ENCODE measurements at places on chromosomes 7 and 10.
A peak's percentile ranks its signal among the peaks of the same experiment; 100 is the strongest.

- DNase-seq = no peak
Observed at GRCh38 chr7:127380479-127380878, 12.0 kb downstream of the ZNF800 start.

DNA sequence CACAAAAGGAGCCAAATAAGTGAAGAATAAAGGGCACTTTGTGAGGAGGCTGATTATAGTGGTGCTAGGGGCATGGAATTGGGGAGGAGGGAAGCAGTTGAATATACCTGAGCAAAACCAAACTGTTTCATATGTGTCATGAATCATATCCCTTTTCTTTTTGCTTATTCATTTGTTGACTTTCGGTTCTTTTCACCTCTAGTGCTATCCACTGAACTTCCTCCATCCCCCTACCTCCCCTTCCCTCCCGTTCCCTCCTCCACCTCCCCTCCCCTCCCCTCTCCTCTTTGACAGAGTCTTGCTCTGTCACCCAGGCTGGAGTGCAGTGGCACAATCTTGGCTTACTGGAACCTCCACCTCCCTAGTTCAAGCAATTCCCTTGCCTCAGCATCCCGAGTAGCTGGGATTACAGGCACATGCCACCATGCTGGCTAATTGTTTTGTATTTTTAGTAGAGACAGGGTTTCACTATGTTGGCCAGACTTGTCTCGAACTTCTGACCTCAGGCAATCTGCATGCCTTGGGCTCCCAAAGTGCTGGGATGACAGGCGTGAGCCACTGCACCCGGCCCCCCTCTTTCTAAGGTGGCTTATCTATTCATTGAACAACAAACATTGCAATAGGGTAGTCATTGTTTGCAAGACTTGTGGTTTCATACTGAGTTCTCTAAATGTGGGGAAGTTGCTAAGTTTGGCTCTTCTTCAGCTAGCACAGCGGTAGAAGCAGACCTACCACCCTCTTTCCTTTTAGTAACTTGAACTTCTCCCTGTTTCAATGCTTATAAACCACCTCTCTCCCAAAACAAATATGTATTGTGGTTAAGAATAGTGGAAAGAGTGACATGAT lies 150.4 kb upstream of the PRPS1L1 start:
- no peak for DNase-seq

DNA sequence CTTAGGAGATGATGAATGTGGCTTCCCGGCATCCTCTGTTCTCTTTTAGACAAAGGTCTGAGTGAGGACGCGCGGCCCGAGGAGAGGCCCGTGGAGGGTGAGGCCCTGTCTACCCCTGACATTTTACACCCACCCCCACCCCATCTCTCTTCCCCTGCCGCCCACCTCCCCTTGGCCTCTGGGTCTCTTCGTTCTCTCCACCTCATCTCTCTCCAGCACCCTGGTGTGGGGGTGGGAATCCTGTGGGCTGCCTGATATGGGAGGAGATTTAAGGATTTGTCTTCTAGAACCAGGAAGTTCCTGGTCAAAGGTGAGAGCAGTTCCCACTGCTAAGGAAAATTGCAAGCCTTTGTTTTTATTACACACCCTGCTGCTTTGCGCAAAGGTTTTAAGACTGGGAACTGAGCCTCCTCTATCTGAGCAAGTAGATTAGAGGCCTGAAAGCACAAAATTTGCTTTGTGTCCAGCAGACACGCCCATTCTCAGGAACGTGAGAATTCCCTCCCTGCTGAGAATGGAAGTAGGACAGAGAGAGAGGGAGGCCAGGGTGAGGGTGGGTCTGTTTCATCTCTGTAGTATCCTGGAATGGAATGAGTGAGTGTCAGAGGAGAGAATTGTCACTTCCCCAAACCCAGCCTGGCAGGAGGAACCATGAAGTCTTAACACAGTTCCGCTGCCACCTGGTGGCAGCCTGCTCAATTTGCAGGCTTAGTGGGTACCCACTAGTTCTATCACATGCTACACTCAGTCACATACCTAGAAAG lies 91.2 kb downstream of the GTF2IRD1 start:
- DNase-seq = no peak

DNA sequence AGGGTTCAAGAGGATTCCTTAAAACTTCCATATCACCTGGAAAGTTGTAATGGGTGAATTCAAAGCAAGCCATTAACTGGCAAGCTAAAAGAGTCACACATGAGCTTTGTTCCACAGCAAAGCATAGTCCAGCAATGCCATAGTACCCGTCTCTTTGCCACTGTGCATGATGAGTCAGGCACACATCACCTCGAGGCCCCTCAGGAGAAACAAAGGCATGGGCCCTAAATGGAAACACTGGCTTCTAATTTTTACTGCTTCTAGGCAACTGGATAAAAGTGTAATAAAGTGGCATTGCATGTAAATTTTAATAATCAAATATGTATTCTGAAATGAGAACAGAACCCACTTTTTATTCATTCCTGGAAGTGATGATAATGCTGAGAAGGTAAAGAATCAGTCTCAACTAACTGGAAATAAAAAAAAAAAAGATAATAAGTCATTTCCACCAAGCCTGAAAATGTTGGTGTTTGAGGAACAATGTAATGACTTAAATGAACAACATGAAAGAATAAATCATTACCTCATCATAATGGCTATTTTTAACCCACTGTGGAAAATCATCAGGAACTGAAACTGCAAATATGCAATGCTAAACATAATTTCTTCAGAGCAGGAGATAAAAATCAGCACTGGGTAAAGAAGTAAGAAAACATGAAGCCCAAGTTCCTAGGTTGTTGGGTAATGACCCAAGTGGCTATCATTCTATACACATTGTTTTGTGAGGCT lies 104.9 kb downstream of the CDK6 start:
- DNase-seq = no peak

GRCh38 chr7:38704751-38705150 lies 73.6 kb upstream of the AMPH start:
- no peak for DNase-seq

DNA sequence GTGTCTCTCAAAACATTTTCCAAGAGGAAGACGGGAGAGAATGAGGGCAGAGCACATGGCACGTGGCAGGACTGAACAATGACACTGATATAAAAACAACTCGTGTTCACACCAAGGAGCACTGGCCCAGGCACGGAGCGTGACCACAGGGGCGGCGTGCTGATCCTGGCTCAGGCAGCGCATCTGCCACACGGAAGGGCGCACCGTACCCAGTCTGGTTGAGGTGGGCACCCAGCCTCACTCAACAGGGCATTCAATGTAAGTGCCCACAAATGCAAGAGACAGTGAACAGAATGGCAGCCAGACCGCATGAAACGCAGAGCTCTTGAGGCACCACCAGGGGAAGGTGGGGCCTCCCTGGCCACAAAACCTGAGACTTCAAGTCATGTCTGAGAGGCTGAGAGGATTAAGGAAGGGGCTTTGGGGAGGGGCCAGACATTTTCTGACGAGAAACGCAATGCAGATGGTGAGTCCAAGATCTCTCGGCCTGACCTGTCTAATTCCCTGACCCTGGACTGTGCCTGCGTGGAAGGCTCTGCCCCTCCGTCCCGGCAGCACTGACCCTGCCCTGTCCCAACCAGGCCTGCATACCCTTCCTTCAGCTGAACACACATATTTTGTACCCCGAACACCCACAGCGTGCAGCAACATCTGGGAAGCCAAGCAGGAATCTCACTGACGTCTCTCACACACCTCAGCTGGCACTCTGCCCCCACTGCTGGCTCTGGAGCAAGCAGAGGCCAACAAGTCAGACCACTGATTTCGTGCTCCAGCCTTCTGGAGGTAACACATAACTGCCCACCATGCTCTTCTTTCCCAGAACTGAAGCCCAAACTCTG lies 35.5 kb downstream of the VOPP1 start:
- peak; percentile 11 for DNase-seq

GRCh38 chr10:13311177-13311575 lies 11.3 kb upstream of the PHYH start:
- no peak for DNase-seq

DNA sequence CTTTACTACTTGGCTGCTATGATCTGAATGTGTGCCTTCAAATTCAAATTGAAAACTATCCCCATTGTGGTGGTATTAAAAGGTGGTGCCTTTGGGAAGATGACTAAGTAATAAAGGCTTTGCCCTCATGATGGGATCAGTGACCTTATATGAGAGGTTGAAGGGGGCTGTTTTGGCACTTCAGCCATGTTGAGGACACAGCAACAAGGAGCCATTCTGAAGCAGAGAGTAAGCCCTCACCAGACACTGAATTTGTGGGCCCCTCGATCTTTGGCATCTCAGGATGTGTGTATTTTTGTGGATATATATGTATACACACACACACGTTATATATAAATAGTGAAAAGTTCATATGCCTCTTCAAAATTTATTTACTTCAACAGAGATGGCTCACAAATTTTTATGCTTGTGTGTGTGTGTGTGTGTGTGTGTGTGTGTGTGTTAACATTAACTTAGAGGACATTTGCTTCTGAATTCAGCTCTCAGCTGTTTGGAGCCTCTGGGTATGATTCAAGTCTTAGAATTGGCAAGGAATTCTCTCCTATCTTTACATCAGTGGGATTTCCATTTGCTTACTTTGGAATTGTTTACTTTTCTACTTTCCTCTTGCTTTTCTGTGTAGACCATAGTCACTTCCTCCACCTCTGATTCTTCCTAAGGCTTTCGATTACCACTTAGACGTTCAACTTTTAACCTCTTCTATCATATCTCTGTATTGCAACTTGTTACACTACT lies 66.6 kb downstream of the MAGI2 start:
- DNase-seq = no peak

- DNase-seq = no peak
Observed at GRCh38 chr10:69474742-69475432, 23.6 kb downstream of the TSPAN15 start.

DNA sequence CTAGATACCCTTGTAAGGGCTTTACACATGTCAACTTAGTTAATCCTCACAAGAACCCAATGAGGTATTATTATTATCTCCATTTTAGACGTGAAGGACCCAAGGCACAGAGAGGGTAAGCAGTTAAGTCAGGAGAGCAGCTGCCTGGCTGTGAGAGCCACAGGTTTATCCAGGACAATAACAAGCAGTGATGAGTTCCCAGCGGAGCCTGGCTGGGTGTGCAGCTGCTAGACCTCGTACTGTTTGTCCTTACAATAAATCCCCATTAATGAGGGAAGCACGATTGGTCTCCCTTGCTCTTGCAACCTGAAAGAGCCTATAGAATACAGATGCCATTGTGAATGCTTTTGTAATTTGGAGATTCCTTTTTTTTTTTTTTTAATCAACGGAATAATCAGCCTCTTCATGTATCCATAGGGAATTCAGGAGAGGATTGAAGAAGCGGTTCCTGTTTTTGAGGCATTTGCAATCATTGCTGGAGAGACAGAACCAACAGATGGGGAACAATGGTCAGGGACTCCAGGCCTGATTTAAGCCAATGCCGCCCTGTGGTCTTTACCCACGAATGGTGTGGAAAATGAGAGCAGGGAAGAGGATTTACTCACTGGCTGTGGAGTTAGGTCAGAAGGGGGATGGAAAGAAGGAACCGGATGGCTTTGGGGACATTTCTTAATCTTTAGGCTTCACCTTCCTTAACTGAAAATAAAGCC lies 12.3 kb upstream of the ASB4 start:
- DNase-seq = no peak

- DNase-seq = no peak
Observed at GRCh38 chr7:31683445-31684225, 3.4 kb upstream of the PPP1R17 start.

DNA sequence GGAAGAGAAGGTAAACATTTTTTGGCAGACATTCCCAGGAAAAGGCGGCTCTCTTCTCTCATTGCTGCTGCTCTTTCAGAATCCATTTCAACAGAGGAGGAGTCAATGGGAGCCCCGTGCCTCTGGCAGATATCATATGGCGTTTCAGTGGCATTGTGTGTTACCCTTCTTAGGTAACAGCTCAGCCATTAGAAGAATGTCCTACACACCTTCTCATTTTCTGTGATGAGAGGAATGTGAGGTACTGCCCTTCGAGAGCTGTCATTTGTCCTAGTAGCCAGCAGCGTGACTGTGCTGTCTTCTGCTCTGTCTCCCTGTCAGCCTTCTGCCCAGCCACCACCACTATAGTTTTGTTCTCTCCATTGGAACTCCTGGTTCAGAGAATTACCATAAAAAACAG lies 102.4 kb downstream of the EGFR start:
- DNase-seq = no peak

DNA sequence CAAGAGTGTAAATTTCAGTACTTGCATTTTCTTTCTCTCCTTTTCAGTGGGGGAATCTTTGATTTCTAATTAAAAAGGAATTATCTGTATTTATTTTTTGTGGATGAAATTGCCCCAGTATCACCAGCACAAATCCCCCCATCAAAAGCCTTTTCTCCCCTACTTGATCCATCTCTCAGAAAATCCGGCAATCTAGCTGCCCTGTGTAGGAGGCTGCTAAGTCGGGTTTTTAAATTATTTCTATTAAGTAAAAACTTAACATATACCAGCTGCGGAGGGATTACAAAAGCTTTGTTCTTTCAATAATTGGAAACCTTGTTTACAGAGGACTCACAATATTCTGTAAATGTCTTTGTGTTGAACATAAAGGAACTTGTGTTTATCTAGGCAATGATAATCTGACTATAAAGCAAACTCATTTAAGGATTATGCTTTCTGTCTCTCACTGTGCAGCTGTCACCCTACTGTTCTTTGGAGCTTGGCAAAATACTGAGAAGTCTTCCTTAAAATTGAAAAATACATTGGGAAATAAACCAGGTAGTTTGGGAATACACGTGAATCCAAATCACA lies 177.4 kb upstream of the PRR15 start:
- DNase-seq = no peak

- no peak for DNase-seq
Observed at GRCh38 chr7:116706668-116707126, 34.7 kb downstream of the MET start.

DNA sequence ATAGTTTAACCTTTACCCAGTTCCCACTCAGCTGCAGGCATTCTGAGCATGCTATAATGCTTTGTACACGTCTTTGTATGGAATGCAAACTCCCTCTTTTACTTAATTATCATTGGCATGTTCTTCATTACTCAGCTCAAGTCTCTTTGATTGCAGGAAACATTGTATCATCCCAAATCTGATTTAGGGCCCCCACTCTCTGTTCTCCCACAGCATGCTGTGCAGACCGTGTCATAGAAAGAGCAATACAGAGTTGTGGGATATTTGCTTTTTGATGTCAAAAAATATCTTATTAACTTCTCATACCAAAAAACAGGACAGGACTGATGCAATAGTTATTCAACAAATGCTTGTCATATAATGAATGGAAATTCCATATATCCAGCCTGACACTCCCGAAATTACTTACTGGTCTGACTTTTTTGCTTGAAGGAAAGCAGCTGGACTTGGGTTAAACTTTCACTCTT lies 1081.5 kb upstream of the C7orf33 start:
- no peak for DNase-seq

- DNase-seq = no peak
Observed at GRCh38 chr10:62136931-62137330, 131.7 kb downstream of the RTKN2 start.

GRCh38 chr10:43203448-43204041 lies 63.3 kb downstream of the RASGEF1A start:
- peak; percentile 21 for DNase-seq

GRCh38 chr7:37445790-37446189 lies 2.9 kb downstream of the ELMO1 start:
- no peak for DNase-seq
